ENCODE measurements at places on chromosomes 1 and 21.

- DNase-seq, result no peak
Measured at GRCh38 chr1:41712695-41713094, 206.0 kb downstream of the HIVEP3 start.

- DNase-seq, result no peak
Measured at GRCh38 chr21:26067836-26068594, 102.6 kb downstream of the APP start.

GRCh38 chr1:18149027-18149641 is 41.5 kb downstream of the IGSF21 start:
- no peak for DNase-seq

- DNase-seq, result no peak
Measured at GRCh38 chr1:206136241-206136640, 19.1 kb upstream of the AVPR1B start.

DNA sequence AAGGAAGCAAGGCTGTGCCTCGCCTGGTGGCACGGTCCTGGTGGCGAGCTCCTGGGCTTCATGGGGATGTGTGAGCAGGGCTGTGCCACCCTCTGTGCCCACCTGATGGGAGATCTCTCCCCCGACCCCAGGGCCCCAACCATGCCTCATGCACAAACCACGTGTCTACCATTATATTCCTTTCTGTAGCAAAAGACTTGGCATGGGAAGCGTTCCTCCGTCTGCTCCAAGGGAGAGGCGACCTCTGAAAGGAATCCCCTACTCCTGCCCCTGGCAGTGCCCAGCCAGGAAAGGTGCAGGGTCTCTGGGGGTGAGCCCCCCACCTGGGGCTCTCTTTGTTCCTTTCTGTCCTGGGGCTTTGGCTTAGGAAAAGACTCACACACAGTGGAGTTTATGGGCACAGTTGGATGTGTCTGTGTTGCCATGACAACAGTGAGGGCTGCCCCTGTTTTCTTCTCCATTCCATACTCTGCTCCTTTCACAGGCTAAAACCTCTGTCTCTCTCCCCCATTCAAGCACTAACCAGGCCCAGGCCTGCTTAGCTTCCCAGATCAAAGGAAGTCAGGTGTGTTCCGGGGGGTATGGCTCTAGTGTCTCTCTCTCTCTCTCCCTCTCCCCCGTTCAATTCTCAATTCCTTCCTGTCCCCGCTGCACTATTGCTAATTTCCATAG is 21.4 kb upstream of the LRRN2 start:
- no peak for DNase-seq

GRCh38 chr21:46099476-46099875 is 1.6 kb downstream of the COL6A2 start:
- DNase-seq, result no peak

DNA sequence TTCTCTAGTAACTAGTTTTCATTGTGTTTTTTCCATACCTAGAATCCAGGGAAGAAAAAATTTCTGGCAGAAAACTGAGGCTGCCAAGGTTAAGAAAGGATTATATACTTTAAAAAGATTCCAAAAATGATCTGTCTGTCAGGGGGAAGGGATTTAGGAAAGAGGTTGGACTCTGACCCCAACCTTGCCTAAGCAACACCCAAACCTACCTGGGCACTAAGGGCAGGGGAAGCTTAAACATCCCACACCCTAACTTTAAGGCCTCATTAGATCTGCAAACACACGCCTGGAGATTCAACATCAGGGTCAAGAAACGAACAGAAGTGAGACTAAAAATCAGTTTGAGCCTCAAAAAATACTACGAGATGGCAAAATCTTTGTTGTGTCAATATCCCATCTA is 19.4 kb downstream of the KDM5B start:
- no peak for DNase-seq

GRCh38 chr1:152752225-152752624 is 5.6 kb upstream of the KPRP start:
- no peak for DNase-seq

GRCh38 chr1:162701286-162701685 is 69.0 kb downstream of the DDR2 start:
- no peak for DNase-seq

- no peak for DNase-seq
Measured at GRCh38 chr1:48027533-48027835, 30.3 kb upstream of the TRABD2B start.

GRCh38 chr1:116825720-116826438 is 71.6 kb downstream of the CD2 start:
- no peak for DNase-seq

DNA sequence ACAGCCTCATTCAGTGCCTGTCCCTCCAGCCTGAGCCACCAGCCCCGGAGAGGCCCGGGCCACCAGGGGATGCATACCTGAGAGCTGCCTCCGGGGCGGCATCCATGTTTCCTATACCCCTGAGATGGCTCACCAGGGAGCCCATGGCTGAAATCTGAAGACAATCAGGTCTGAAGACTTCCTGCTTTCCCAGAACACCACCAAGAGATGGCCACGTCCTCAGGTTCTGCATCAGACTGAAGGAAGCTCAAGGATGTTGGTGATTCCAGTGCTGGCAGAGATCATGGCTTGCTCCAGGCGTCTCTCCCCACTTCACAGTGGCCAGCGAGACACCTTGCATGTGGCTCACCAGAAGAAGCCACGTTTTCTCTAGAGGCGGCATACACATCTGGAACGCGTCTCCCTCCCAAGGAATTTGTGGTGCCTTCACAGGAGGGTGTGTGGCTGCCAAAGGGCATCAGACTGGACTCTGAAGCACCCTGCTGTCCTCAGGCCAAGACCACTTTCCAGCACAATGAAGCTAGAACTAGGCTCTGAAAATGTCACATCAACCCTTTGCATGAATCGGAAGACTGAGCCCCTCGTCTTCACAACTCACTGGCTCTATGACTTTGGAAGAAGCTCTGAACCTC is 170.7 kb upstream of the IRF2BP2 start:
- DNase-seq, result no peak

DNA sequence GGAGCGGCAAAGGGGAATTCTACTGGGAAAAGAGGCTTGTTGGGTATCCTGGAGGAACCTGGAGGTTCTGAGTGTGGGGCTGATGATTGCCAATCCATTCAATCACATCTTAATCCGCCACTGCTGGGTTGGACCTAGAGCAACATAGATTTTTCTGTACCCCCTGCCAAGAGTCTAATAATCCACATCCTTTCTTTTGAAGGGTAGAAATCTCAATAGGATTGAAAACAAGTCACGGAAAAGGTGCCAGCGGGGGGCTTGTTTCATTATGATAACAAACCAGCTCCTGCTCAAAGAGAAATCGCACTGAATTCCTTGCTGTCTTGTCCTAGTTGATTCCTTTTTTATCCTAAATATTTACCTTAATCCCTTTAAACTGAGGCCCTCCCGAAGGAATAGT is 528.5 kb downstream of the ADGRL2 start:
- no peak for DNase-seq

DNA sequence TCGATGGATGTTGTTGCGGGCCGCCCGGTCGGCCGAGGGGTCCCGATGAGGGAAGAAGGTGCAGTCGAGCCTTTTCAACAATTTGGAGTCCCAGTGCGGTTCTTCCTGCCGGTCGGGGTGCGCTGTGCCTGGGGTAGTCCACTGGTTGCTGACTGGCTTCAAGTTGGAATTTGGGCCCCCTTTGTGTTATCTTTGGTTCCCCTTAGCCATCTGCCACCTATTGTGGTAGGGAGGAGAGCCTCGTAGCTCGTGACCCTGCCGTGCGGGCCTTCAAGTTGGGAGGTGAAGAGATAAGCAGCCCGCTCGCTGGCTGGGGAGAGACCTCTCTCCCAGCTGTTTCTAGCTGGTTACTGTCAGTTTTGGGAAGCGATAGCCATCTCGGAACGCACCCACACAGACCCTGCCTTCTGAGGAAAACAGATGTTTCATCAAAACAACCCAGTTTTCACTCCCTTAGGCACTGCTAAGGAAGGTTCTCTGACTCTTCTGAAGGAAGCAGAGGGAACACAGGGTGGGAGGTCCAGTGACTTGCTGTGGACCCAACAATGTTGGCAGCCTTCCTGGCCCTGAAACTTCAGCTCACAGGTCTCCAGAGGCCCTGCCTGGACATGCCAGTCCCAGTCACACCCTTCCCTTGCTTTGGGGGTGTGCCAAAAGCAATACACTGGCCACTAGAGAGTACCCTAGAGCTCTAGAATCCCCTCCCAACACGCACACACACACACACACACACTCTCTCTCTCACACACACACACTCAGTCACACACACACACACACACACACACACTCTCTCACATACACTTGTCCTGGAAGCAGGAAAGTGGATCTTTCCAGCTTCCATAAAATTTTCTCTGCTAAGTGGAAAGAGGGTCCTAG is 1.0 kb downstream of the BTG2 start:
- no peak for DNase-seq

DNA sequence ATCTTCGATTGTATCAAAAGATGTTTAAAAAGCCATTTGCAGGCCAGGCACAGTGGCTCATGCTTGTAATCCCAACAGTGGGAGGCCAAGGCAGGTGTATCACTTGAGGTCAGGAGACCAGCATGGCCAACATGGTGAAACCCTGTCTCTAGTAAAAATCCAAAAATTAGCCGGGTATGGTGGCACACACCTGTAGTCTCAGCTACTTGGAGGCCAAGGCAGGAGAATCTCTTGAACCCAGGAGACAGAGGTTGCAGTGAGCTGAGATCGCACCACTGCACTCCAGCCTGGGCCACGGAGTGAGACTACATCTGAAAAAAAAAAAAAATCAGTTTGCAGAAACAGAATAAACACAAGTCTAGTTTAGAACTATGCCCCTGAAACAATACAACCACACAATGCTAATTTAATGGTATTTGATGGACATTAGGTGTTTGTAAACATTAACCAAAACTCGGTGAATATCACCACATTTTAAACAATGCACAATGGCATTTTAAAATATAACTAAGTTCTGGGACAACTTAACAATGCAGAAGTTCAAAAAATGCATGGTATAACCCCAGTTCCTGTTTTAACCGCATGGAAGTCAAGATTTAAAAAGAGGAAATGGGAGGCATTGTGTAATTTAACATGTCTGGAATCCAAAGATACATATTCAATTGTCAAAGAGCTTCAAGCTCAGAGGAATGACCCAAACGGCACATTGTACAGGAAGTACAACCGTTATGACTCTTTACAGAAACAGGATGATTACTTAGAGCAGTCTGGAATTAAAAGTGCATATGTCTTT is 7.1 kb upstream of the PTTG1IP start:
- DNase-seq, result no peak

- no peak for DNase-seq
Measured at GRCh38 chr1:186499571-186499970, 38.7 kb upstream of the PDC start.

- DNase-seq, result no peak
Measured at GRCh38 chr1:113388621-113389358, 1.5 kb upstream of the MAGI3 start.

DNA sequence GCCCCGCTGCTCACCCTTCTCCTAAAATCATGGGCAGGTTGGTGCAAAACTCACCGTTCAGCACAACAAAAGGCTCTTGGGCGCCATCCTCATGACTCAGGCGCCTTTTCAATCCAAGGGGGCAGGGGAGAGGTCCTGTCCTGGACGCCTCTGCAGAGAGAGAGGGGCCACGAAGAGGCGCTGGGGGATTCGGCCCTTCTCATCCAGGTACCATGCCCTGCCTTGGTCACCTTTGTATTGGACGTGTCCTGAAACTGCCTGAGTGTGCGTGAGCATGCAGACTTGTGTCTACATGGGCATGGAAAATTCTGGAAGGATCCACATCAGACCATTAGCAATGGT is 53.5 kb downstream of the SLC37A1 start:
- no peak for DNase-seq

DNA sequence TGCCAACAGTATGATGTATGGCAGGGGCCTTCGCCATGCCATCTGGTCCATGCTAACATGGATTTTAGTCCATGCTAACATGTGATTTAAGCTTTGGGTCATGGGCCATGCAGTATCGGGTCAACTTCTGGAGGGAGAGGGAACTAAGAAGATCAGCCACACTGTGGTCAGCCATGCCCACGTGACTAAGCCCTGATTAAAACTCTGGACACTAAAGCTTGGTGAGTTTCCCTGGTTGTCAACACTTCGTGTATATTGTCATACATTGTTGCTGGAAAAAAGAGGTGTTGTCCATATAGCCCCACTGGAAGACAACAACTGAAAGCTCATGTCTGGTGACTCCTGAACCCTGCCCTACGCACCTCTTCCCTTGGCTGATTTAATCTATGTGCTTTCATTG is 90.5 kb downstream of the SUSD4 start:
- DNase-seq, result no peak

GRCh38 chr1:6359216-6360116 is 34.1 kb downstream of the ACOT7 start:
- DNase-seq, result peak; percentile 65

DNA sequence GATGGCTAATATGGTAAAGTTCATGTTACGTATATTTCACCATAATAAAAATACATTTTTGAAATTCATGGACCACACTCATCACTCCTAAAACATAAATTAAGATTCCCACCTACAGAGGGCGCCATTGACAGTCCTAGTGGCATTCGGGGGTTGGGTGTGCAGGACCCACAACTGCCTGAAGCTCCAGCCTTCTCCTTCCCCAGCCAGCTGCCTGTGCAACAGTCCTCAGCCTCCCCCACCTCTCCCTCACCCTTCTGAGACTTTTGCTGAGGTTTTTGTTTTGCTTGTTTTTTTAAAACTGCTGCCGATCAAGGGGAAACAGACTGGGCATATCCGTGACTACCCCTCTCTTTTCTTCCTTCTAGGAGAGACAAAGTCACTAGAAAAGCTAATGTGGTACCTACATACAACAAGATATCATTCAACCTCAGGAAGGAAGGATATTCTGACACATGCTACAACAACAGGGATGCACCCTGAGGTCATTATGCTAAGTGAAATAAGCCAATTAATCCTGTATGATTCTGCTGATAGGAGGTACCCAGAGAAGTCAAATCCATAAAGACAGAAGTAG is 9.2 kb upstream of the EVA1C start:
- peak; percentile 47 for DNase-seq

DNA sequence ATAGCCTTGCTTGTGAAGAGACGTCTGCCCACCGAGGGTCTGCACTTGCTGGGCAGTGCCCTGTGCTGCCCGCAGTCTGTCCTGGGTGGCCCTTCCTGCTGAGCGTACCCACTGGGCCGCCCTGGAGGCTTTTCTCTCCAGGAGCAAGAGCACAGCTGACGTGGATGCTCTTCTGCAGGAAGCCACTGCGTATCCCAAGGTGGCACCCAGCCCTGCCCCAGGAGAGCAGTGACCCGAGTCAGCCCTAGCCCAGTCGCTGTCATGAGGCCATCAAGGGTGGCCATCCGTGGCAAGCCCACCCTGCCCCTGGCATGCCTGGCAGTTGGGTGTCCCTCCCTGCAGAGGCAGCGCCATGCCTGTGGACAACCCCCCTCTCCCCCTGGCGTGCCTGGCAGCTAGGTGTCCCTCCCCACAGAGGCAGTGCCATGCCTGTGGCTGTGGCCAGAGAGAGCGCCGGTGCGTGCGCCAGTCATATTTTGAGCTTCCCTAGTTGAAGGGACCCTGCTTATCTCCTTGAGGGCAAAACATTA is 51.3 kb upstream of the COL6A1 start:
- no peak for DNase-seq

DNA sequence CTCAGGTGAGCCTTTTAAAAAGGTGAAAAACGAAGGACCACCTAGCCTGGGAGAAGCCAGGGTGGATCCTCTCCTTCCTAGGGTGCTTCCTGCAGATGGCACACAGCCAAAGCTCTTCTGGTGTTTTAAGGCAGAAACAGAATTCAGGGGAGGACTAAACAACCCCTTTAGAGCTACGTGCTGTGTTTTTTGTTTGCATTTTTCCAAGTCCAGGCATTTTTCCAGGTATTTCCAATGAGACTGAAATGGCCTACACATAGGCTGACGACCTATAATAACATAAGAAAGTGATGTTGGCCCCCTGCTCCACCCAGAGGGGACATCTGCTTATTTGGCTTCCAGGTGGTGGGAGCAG is 83.8 kb downstream of the CAPZB start:
- DNase-seq, result no peak

- no peak for DNase-seq
Measured at GRCh38 chr1:13823126-13823880, 123.3 kb downstream of the PRDM2 start.
